NCI-H1436 (cell line): ENCODE measurements at places on chromosomes 2 and 18.

GRCh38 chr18:5746844-5747243 is 148.5 kb downstream of the TMEM200C start:
- DNase-seq = peak; percentile 85

DNA sequence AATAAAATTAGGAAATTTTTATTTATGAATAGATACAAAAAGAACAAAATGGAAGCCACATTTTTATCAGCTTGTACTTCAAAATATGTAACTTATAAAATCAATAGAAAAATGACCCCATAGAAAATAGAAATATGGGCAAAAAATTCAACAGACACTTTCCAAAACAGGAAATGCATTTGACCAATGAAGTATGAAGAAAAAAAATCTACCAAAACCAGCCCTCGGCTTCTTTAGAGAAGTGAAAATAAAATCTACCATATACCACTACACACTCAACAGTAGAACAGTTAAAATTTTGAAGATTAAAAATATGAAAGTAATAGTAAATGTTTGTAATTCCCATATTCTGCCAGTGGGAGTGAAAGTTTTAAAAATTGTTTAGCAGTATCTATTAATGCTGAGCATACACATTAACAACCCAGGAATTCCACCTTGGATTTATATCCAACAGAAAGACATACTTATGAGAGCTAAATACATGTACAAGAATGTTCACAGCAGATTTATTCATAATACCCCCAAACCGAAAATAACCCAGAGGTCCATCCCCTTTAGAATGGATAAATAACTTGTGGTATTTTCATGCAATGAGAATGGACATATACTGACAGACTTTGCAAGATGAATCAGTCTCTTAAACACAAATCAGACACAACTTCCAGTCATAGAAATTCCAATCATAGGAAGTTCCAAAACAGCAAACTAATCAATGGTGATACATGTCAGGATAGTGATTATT is 318.0 kb downstream of the FIGN start:
- no peak for DNase-seq

- no peak for DNase-seq
Measured at GRCh38 chr2:181054843-181055242, 74.4 kb downstream of the UBE2E3 start.

DNA sequence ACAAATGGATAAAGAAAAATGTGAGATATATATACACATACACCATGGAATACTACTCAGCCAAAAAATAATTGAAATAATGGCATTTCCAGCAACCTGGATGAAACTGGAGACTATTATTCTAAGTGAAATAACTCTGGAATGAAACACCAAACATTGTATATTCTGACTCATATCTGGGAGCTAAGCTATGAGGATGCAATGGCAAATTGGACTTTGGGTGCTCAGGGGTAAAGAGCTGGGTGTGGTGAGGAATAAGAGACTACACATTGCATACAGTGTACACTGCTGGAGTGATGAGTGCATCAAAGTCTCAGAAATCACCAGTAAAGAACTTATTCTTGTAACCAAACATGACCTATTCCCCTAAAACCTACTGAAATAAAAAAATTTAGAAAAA is 636.0 kb upstream of the LRATD1 start:
- DNase-seq = no peak

GRCh38 chr2:190470256-190470826 is 62.2 kb downstream of the MFSD6 start:
- no peak for DNase-seq

DNA sequence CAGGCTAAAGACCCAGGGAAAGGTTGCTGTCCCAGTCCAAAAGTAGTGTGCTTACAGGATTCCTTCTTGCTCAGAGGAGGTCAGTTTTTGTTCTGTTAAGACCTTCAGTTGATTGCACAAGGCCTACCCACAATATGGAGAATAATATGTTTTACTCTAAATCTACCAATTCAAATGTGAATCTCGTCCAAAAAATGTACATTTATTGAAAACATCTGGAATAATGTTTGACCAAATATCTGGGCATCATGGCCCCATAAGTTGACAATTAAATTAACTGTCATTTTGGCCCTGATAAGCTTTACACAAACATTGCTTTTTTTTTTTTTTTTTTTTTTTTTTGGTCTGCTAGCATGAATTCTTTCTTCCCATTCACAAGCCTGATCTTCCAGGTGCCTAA is 109.8 kb downstream of the CCDC178 start:
- DNase-seq = no peak

DNA sequence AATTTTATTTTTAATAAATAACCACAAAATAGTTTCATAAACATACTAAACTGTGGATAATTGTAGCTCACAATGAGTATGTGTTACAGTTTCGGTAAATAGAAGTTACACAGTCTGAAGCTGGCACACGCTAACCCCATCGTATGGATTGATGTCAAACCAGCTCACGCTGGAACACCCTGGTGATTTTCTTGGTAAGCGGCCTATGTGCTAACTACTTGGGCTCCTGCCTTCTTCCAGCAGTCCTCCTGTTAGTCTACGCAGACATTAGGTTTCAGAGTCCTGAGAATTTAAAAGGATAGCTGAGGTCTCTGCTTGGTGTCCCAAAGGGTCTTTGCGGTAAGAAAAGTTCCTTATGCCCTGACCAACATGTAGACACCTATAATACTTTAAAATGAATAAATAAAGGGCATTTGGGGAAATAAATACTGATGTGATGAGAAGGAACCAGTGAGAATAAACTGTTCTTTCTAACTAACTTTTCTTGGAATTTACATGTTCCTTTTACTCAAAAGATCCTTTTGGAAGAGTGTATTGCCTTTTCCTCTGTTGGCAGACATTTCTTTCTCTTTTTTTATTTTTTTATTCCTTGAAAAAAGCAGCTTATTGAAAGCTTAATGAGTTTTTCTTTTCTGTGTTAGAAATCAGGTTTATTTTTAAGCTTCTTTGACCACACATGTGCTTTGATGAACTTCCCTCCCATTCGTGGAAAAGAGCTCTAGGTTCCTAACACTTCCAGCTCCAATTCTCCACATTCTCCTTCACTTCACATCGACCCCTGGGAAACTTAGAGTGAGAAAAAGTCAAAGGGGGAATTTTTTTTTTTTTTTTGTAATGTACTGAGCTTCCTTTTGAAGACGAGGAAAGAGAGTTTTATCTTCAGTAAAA is 322.2 kb downstream of the IRS1 start:
- DNase-seq = no peak

DNA sequence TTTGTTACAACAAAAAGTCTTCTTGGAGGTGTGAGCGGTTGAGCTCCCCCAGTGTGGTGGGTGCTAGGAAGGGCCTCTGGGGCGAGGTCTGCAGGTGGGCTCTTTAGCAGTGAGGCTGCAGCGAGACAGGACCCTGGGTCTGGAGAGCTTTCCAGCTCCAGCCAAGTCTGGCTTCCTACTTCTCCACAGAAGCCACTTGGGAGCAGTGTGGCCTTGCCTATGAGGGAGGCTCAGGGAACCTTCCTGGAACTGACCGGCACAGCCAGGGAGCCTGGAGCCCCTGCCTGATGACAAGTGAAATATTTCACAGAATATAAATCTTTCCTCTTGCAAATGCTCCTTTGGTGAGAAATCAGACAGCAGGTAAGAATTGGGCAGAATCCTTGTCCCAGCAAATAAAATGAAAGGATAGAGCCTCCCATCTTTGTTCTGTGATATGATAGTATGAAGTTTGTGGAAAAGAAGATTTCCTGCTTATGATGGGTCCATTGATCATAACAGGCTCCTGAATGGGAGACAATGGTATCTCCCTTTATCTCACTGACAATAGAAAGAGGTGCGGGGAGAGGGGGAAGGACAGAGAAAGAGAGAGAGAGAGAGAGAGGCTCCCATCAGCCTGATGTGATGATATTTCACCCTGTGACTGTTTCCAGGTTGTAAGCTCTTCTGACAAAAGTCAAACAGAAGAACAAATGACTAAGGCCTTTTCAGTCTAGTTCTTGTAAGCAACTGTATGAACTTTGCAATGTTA is 289.8 kb upstream of the SPRED2 start:
- DNase-seq = no peak

- DNase-seq = no peak
Measured at GRCh38 chr2:69366-70344, 23.4 kb upstream of the FAM110C start.

DNA sequence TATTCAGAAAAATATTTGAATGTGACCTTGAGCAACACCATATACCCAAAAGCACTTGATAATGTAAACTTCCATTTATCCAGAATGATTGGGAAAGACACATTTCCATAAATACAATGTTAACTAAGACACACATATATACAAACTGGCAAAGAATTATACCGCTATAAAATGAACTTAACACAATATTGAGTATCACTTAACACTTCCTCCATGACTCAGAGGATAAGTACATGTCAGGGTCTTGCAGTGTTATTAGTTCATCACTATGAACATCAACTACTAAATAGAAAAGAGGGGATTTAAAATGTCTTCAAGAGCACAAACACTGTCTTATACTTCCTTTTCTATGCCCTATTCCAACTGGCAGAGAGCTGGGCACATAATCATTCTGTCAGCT is 18.6 kb downstream of the WDSUB1 start:
- DNase-seq = no peak

- DNase-seq = no peak
Measured at GRCh38 chr18:34911661-34912384, 129.4 kb upstream of the MAPRE2 start.

GRCh38 chr2:193935114-193935513 is 1721.9 kb upstream of the SLC39A10 start:
- no peak for DNase-seq

DNA sequence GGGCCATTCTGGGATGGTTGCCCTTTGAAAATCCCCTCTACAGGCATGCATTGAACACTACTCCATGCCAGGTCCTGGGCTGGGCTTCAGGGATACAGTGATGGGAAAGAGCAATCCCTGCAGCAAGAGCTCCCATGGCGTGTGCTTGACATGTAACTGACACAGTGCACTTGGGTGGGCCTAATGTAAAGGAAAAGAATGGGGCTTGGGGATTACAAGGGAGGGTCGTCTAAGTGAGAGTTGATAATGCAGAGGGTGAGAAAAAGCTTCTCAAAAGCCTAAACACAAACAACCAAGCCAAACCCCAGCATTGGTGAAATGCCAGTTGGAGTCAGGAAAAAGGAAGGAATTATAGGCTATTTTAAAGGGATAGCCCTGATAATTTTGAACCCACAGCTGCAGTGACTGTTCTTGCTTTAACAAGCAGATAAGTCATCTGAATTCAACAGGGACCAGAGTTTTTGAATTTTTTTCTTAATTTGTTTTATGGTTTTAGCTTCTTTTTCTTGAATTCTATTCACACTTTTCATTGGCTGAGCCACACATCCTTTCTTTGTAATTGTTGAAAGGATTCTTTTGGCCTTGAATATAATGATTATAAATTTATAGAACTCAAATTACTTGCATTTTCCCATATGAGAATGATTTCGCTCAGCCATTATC is 308.7 kb downstream of the LPIN1 start:
- no peak for DNase-seq

GRCh38 chr2:170298861-170299429 is 121.0 kb downstream of the MYO3B start:
- DNase-seq = no peak

DNA sequence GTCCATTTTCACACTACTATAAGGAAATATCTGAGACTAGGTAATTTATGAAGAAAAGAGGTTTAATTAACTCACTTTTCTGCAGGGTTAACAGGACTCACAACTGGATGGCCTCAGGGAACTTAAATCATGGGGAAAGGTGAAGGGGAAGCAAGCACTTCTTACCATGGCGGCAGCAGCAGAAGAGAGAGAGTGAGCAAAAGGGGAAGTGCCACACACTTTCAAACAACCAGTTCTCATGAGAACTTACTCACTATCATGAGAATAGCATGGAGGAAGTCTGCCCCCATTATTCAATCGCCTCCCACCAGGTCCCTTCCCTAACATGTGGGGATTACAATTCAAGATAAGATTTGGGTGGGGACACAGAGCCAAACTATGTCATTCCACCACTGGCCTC is 55.1 kb upstream of the NETO1 start:
- DNase-seq = no peak

DNA sequence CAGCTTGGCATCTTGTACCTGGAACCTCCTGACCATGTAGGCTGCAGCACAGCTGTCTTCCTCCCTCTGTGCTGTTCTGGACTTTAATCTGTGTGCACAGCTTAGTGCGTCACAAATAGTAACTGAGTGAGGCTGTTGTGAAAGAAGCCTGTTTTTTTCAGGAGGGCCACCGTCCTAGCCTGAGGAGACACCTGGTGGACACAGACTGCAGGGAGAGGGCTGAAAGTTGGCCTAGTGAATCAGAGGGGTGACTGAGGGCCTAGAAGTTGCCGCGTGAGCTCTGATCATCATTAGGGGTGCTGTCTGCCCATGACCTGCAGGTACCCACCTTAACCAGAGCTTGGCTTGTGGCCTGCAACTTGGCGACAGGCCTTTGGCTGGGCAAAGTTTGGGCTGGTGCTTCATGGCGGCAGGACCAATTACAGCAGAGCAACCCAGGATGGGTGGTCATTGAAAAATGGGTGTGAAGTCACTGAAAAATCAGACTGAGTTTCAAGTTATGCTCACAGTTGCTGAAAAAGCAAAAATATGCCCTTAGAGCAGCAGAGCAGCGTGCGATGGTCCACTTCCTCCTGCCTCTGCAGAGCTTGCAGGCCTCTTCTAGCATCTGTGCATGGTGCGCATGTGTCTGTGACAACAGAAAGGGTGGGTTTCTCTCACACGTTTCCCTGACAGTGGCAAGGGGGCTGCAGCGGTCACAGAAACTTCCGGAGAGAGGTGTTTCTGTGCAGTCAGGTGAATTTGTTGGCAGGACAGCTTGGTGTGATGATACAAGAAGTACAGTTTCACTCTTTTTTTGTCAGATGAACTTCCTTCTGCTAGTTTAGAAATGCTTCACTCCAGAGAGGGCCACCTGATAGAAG is 9.6 kb downstream of the GDF7 start:
- DNase-seq = no peak

DNA sequence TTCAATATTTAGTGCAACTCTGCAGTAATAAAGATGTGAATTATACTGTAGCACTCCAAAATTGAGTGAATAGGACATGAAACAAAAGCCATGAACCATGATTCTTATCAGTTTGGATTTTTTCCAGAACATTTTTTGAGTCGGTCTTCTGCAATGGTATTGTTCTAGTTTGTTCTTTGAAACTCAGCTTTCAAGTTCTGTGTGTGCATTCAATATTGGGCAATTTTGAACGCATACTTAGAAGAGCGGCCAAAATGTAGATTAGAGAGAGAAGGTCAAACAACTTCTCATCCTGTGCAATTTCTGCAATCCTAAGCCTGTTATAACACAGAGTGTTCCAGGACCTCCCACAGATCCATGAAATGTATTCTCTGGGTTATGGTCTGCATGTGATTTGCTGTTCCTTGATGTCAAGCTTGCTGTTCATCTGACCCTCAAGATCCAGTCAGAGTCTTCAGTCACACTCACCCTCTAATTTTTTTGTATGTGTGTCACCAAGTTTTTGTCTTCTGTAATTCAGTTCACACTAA is 48.3 kb downstream of the TSPYL6 start:
- no peak for DNase-seq
